ENCODE measurements at places on chromosomes 6 and 20.

DNA sequence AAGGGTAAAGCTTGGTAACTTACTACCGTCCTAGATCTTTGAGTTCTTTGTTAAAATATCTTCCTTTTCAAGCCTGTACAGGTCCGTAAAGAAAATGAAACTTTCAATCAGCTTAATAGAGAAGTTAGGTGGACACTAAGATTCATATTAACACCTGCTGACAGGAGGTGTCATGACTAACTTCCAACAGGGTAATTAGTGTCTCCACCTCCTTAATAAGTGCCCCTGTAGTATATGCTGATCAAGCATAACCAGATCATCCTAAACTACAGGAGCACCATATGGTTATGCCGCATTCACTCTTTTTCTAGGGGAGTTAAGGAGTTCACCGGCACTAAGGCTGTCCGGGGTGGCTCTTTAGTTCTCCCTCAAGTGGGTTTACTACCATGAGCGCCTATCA lies 23.9 kb upstream of the RALGAPA2 start:
- DNase-seq = no peak

- DNase-seq = no peak
Observed at GRCh38 chr20:44089987-44090674, 96.9 kb downstream of the JPH2 start.

- DNase-seq = no peak
Observed at GRCh38 chr6:159321267-159321666, 152.1 kb downstream of the FNDC1 start.

GRCh38 chr6:7194657-7195056 lies 86.9 kb downstream of the RREB1 start:
- no peak for DNase-seq

- DNase-seq = no peak
Observed at GRCh38 chr20:7383216-7383615, 557.0 kb downstream of the HAO1 start.

DNA sequence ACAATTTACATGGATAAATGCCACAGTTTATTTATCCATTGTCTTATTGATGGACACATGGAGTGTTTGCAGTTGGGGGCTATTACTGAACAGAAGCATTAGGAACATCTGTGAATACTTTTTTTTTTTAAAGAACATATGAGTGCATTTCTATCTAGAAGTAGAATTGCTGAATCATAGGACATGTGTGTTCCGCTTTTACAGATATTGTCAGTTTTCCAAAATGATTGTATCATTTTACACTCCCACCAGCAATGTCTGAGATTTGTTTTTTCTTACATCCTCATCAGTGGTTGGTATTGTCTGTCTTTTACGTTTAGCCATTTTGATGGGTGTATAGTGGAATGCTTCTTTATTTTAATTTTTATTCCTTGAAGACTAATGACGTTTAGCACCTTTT lies 42.0 kb upstream of the ASIP start:
- DNase-seq = no peak

GRCh38 chr6:151096255-151096612 lies 143.5 kb upstream of the AKAP12 start:
- DNase-seq = no peak

GRCh38 chr6:166076625-166077024 lies 91.0 kb downstream of the TBXT start:
- no peak for DNase-seq

DNA sequence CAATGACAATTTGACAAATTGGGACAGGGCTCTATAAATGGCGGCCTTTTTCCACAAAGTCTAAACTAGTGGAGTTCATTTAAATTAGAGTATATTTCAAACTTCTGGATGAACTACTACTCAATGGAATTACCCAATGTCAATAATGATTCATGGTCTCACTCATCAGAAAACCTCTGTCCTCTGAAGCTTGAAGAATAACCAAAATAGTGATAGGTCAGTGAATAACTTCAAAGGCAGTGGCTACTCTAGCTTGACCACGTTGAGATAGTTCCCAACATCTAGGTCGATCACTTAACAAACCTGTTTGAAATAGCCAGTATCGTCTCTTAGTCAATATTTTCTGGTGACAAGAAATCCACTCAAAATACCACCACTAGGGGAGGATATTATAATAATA lies 197.6 kb downstream of the HDGFL1 start:
- no peak for DNase-seq

DNA sequence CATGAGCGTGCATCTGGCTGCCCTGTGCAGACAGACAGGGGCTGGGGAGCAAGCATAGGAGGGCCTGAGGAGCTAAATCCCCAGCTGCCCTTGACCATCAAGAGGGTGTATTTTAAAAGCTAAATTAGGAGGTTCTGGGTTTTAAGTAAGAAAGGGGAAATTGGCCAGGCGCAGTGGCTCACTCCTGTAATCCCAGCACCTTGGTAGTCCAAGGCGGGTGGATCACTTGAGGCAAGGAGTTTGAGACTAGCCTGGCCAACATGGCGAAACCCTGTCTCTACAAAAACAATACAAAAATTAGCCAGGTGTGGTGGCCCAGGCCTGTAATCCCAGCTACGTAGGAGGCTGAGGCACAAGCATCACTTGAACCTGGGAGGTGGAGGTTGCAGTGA lies 27.8 kb downstream of the SERPINB6 start:
- no peak for DNase-seq

DNA sequence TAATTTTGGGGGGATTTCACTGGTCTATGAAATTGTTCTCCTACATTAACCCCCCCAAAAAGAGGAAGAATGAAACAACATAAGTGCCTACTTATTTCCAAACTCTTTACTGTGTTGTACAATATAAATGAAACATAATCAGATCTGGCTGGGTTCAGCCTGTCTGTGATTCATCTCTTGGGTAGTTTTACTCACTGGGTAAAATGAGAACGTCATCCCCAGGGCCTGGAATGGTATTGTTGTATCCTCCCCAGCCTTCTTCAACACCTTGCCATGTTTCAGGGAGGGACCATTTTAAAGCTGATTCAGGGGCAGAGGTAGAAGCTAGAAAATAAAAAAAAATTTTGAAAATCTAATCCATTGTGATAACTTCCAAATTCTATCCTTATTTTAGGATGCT lies 256.7 kb downstream of the PKHD1 start:
- DNase-seq = no peak

DNA sequence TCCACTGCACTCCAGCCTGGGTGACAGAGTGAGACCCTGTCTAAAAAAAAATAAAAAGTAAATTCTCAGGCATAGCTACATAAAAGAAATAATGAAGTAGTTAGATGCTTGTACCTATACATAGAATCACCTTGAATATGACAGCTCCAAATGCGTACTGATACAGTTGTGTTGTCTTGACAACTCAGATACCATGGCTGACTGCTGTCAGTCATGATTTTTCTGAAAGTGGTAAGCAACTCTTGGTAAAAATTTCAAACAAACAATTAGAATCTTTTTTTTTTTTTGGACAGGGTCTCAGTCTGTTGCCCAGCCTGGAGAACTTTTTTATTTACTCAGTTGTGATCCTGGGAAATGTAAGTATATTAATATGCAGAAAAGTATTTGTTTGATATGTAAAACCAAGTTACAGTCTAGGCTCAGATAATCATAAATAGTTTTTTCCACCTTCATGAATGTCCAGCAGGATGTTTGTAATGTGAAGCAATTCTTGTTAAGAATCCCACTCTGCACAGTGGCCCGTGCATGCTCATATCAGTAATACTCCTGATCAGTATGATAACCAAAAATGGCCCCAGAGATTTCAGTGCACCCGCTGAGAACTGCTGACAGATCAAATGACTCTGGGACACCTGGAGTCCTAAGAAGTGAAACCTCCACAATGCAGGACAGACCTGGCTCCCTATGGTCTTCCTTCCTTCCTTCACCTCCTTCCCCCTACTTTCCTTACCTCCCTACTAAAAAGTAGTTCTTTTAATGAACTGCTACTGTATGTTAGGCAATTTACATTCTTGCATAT lies 14.0 kb upstream of the MAPK13 start:
- DNase-seq = no peak

DNA sequence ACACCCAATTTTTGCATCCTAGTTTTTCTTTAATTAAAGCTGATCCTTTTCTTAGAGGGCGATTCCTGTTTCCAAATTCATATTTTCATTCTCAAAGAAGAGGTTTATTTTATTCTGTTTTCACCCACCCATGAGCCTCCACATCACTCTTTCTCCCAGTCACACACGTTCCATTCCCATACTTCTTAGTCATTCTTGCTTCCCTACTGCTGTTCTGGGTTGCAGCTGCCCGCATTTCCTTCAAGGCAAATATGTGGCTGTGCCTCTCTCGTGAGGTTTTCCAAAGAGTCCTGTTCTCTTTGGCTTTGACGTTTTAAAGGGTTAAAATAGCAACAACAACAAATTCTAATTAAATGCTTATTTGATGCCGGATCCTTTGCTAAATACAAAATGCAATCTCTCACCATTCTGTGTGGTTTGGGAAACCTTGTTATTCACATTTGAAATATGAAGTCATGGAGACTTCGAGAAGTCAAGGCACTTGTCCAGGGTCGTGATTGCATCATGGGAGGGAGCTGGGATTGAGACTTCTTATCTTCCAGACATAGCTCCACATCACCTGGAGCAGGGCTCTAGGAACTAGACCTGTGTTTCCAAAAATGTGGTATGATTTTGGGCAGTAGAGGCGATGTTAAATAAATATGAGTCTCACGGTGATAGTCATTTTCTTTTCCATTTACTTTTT lies 126.6 kb downstream of the DOK5 start:
- DNase-seq = no peak

DNA sequence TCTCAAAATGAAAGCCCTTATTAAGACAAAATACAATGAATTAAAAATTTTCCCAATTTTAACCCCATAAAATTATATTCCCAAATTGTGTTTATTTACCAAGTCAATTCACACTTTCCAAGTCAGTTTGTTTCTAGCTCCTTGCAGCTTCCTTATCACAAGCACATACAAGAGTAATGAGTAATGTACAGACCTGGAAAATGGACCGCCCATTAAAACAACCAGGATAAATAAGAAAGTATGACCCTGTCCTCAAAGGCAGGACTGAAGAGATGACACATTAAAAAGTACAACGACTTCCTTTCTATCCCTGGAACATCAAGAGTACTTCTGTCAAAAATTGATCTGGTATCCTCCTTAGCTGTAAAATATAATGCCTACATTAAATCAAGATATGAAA lies 47.1 kb upstream of the TMX4 start:
- DNase-seq = no peak

- DNase-seq = no peak
Observed at GRCh38 chr6:123681957-123682462, 45.3 kb upstream of the TRDN start.

DNA sequence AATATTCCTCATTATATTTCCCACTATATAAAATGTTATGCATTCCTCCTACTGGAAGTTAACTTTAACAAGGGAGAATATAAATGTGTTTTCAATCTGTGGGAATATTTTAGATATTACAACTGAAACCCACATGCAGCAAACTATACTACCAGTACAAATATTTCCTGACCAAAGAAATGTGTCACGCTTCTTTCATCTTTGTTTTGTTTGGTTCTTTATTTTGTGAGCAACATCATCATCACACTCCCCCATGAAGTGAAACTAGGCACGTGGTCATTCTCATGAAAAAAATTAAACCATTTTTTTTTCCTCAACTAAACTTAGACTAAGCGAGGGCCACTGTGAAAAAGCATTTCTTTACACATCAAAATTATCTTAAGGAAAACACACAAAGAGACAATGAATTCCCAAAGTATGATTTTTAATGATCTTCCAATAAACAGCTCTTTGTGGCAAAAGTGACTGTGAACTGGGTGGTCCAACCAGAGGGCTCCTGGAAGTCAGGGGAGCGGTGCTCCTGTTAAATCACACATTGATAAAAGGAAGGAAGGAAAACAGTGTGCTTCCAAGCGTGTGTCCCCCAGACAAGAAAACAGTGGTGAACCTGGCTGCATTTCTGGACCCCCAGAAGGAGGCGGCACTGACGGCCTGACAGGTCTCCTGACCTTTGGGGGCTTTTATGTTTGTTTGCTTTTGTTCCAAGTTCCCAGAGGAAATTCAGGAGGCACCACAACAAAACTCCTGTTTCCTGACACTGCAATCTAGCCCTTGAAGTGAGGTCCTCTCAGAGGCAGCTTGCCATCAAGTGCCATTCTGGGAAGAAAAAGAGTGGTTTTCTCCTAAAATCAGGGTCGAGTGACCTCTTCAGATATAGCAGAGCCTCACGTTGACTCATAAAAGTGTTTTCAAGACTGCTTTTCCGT lies 166.8 kb upstream of the FOXQ1 start:
- DNase-seq = no peak

GRCh38 chr6:144561455-144562043 lies 276.4 kb downstream of the UTRN start:
- DNase-seq = no peak

DNA sequence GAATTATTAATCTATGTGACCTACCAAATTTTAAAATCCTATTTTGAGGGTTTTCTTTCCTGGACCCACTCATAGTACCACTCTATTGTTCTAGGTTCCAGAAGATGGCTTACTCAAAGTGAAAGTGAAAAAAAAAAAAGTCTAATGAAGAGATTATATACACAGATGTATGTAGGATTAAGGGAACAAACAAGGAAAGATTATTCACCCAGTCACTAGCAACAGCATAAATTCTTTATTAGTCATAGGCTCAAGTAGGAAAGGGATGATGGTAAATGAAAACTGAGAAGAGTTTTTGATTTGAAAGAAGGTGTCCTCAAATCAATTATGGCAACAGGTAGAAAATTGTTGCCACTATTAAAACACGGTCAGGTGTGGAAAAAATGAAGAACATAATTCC lies 923.7 kb downstream of the TBC1D32 start:
- DNase-seq = no peak

- no peak for DNase-seq
Observed at GRCh38 chr20:4726710-4727397, 5.1 kb downstream of the PRND start.

DNA sequence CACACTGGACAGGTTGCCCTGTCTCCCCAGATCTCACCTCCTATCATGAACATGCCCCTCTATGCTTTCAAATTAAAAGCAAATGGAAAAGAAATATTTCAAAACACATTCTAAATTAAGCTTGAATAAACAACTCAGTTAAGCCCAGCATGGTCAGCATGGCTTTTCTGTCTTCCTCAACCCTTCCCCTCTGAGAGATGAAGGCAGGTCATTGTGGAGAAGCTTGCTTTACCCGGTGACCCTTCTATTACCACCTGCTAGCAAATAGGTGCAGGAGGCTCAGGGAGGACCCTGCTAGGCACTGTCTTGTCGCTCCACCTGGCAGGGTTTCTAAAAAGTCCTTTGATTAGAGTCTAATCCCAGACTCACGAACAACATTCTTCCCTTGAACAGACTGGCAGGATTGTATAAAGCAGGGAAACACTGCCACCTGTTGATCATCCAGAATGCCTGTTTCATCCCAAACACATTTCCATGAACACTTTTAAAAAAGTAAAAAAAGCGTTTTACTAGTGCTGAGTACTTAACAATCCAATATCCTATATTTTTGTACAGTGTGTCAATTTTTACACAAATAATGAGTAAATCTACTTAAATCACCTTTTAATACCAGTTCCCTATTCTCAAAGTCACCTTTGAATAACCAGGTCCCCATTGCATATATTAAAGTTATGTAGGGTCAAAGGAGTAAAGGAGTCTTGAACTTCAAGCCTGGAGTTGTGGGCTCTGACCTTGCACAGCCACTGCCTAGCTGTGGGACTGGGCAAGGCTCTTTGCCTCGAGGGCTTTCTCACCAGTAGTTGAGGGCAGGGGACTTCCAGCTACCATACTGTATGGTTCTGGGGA lies 75.5 kb downstream of the GPR6 start:
- DNase-seq = no peak
